ENCODE measurements at places on chromosomes 6 and 20.

GRCh38 chr6:114592506-114592905 lies 249.7 kb upstream of the HS3ST5 start:
- DNase-seq: no peak

DNA sequence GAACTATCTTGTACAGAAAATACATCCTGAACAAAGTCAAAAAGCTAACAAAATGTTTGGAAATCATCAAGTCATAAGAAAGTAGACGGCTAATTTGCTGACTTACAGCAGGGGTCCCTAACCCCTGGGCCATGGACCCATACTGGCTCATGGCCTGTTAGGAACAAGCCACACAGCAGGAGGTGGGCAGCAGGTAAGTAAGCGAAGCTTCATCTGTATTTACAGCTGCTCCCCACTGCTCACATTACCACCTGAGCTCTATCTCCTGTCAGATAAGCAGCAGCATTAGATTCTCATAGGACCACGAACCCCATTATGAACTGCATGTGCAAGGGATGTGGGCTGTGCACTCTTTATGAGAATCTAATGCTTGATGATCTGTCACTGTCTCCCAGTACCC lies 115.5 kb downstream of the CDK19 start:
- DNase-seq: no peak

GRCh38 chr6:139642346-139642745 lies 267.9 kb upstream of the CITED2 start:
- no peak for DNase-seq

GRCh38 chr20:25418776-25419175 lies 11.3 kb downstream of the GINS1 start:
- DNase-seq: no peak

DNA sequence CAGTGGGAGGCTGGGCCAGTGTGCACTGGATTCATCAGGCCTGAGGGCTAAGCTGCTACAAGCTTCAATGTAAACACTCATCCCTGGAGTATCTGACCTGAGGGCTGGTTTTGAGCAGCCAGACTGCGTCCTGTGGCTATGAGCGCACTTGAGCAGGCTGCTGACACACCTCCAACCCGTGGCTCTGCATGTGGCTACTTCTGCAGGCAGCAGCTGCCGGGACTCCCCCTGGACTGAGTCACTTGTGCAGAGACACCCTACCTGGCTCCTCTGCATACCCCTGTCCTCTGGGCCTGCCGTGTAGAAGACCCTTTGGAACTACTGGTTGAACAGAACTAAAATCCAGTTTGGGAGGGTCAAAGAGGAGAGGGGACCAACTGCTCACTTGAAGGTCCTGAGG lies 172.0 kb downstream of the SCP2D1 start:
- no peak for DNase-seq

DNA sequence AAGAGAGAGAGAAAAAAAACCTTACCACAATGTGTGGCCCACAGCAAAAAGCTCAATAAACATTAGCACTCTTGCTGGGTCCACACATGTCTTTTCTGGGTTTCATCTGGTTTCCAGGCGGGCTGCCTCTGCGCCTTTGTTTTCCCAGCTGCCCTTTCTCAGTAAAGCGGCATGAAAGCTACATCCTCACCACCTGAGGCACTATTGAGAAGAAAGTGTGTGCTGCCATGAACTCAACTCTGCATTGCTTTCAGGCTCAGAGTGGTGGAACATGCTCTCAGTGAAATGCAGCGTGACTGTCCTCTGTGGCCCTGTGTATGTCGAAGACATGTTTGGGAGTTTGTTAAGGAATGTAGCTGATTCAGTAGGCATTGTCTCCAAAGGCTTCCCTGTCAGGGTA lies 102.3 kb downstream of the LYRM2 start:
- no peak for DNase-seq

DNA sequence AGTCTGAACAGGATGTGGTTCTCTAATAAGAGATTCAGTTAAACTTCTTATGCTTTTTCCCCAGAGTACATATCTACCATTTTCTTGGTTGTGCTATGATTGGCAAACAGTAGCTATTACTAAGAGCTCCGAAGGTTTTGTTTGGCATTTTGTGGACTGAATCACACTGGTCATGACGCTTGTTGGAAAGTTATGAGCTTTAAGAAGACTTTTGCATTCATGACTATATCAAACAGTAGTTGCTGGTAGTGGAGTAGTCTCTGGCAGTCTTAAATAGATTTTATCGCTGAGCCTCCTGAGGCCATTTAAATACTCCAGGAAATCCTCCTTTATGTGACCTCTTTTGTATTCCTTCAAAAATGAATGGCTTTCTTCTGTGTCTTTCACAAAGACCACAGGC lies 40.8 kb downstream of the CCDC170 start:
- DNase-seq: no peak
